ENCODE measurements at places on chromosomes 3 and 15.

- DNase-seq: no peak
These were observed 59.9 kb downstream of the GPR176 start for GRCh38 chr15:39860200-39860599.

DNA sequence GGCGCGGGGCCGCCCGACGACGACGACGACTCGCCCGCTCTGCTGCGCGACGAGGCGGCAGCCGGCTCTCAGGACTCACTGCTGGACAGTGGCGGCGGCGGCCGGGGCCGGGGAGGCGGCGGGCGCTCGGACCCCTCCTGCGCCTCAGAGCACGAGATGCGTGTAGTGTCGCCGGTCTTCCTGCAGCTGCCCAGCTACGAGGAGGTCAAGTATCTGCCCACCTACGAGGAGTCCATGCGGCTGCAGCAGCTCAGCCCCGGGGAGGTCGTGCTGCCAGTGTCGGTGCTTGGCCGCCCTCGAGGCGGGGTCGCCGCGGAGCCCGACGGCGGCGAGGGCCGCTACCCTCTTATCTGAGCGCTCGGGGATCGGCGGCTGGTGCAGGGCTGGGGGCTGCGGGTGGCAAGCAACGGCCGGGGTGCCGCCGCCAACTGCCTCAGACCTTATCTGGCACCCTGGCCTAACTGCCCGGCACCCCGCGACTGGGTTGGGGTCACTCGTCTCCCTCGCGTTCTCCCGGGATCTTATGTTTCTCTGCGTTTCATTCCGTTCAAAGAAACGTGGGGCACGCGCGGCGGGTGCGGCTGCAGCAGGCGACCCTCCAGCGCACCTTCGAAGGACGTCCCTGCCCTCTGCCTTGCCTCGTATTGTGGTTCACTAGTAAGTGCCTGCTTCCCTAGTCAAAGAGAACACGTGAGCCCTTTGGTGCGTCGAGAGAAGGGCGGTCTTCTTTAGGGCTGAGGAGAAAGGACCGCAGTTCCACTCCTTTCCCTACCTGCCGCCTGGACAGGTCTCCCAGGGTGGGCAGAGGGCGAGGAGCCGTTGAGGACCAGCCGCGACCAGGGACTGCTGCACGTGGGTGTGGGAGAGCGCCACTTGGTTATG, 1.0 kb downstream of the C3orf80 start:
- no peak for DNase-seq

DNA sequence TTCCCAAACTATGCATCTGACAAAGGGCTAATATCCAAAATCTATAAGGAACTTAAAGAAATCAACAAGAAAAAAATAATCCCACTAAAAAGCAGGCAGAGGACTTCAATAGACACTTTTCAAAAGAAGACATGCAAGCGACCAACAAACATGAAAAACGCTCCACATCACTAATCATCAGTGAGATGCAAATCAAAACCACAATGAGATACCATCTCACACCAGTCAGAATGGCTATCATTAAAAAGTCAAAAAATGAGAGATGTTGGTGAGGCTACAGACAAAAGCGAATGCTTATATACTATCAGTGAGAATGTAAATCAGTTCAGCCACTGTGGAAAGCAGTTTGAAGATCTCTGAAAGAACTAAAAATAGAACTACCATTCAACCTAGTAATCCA, 20.2 kb downstream of the CFAP44 start:
- DNase-seq: no peak

GRCh38 chr3:188122571-188123169, 31.3 kb upstream of the LPP start:
- no peak for DNase-seq

DNA sequence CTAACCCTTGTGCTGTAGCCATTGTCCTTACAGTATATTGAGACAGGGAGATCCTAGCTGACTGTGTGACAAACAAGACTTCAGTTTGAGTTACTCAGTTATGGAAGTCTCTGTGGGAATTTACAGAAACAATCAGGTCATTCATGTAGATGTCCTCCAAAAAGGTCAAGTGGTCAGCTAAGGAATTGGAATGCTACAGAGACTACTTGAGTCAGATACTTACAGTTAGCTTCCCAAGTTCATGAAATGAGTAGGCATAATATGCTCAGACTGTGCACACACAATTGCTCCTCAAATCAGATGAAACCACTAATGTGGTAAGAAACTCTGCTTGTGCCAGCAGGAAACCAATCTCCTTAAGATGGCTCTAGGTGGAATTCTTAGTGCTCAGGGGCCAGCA, 985.7 kb downstream of the NSUN3 start:
- no peak for DNase-seq

GRCh38 chr3:61201071-61201470, 50.2 kb downstream of the FHIT start:
- no peak for DNase-seq

GRCh38 chr15:70426096-70426821, 328.5 kb upstream of the TLE3 start:
- DNase-seq: no peak

GRCh38 chr3:7536510-7536909, 675.6 kb downstream of the GRM7 start:
- no peak for DNase-seq

- no peak for DNase-seq
These were observed 3.3 kb downstream of the LRRK1 start for GRCh38 chr15:100922192-100923040.

- no peak for DNase-seq
These were observed 221.8 kb downstream of the SNRPN start for GRCh38 chr15:25176616-25176923.

GRCh38 chr3:8911781-8912180, 51.5 kb downstream of the RAD18 start:
- no peak for DNase-seq

DNA sequence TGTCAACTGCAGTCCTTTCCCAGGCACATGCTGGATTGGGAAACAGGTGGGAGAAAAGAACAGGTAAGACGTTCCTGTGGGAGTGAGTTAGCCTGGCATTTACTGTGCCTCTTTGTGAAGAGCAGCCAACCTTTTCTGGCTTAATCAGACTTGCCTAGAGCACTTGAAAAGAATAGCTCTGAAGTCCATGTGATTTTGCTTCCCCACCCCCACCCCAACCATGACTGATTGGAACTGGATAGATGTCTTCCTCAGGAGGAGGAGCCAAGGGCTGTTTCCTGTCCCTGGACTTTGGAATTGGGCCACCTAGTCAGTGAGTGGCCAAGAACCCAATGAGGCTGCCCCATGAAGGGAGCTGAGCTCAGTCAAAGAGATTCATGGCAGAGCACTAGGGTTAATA, 4.7 kb upstream of the TMEM41A start:
- peak; percentile 49 for DNase-seq

DNA sequence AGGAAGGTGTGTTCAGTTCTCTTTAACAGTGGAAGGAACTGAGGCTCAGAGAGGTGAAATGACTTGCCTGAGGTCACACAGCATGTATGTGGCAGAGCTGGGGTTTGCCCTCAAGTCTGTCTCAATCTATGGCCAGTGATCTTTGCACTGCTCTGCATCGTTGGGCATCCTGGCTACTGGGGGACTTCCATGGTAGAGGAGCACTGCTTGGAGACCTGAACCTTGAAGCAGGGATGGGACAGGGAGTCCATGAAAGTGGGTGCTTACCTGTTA, 2.0 kb downstream of the CORO2B start:
- no peak for DNase-seq

DNA sequence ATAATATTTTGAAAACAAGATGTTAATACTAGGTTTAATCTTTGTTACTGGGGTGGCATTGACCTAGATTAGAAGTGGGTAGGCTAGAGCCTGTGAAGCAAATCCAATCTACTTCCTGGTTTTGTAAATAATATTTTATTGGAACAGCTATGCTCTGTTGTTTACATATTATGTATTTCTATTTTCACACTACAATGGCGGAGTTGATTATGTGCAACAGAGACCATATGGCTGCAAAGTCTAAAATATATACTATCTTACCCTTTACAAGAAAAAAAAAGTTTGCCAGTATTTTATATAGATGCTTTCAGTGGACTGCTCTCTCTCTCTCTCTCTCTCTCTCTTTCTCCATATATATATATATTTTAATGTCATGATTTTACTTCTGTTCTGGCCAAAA, 244.2 kb downstream of the NLGN1 start:
- DNase-seq: no peak

GRCh38 chr3:188832146-188832545, 339.6 kb upstream of the TPRG1 start:
- no peak for DNase-seq

DNA sequence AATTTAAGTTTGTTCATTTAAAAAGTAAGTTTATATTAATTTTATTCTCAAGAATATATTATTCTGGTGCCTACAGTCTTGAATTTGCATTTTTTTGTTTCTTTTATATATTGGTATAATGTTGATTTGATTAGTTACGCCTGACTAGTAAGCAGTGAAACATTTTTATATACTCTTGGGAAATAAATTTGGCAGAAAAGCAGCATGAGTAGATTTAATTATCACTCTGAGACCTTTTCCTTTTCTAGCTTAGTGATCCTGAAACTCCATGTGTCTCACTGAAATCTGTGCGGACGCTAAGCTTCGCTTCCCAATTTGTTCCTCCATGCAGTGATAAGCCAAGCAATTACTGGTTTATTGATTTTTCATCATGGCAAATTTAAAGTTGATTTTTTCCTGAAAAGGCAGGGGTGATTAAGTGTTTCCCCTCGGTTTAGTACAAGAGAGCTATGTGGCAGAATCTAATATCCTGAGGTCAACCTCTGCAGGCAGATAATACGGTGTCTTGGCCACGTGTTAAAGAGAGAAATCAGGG, 87.2 kb upstream of the MLF1 start:
- DNase-seq: no peak

DNA sequence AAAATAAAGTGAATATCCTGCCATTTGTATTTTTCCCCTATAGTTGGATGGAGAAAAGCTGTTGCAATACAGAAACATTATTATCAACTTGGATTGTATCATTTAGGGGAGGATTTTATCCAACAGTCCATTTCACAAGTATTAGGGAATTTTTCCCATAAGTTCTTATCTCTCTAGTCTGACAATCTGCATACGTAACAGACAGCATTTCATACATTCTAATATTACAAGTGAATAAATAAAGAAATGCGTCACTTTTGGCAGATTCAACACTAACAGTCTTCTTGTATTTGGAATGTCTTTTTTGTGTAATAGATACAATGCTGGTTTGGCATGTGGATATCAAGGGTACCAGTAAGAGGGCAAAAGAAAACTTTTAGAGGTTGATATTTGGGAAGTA, 795.3 kb upstream of the ARRDC4 start:
- no peak for DNase-seq

- no peak for DNase-seq
These were observed 48.0 kb upstream of the C15orf61 start for GRCh38 chr15:67472957-67473356.

DNA sequence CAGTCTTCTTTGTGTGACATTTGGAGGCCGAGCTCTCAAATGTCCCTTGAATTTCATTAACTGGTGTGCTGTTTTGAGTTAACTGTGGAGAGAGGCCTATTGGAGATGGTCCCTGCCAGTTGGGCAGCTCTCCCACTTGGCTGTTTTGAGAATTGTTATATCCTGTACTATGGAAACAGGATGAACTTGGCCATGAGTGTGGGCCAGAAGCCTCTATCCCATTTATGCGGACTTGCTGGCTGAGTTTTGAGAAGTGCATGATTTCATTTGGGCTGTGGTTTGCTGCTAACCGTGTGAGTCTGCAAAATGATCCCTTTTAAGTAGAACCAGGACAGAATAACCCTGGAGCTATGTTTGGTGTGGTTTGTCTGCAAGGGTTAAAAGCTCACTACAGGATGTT, 366.0 kb downstream of the PTPRG start:
- no peak for DNase-seq

DNA sequence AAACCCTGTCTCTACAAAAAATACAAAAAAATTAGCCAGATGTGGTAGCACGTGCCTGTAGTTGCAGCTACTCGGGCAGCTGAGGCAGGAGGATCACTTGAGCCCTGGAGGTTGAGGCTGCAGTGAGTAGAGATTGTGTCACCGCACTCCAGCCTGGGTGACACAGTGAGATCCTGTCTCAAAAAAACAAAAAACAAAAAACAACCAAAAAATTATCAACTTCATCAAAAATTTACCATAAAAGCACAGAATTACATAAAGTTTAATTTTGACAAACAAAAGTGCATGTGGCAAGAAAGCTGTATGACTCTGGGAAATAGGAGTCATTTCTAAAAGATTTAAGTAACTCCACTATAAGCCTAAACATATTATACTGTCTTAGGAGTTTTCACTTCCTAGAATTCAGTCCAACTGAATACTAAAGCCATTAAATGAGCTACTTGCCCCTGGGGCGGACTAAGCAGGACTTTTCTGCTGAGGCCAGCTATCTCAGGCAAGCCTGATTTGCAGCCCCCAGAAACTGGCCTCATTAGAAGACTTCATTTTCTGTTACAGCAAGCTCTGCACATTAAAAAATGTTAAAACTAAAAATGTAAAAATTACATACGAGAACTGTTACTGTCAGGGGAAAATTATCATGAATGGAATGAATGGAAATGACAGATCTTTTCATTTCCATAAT, 23.0 kb downstream of the HSPBAP1 start:
- no peak for DNase-seq

GRCh38 chr15:47754312-47754711, 37.0 kb downstream of the SEMA6D start:
- DNase-seq: no peak

GRCh38 chr3:57164217-57164656, 916 bp downstream of the IL17RD start:
- no peak for DNase-seq

GRCh38 chr3:195118671-195119070, 152.3 kb downstream of the XXYLT1 start:
- no peak for DNase-seq

DNA sequence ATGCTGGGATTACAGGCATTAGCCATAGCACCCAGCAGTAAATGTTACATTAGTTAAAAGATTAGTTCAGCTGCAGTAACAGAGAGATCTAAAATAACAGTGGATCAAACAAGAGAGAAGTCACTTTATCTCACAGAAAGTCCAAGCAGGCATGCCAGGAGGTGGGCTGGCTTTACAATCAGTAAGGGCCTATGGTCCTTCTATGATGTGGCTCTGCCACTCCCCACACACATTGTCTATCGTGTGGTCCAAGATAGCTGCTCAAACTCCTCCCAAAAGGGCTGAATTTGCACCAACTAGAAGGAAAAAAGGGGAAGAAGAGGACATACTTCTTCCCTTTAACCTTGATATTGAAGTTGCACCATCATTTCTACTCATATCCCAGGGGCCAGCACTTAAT, 4.6 kb upstream of the RUVBL1 start:
- no peak for DNase-seq

DNA sequence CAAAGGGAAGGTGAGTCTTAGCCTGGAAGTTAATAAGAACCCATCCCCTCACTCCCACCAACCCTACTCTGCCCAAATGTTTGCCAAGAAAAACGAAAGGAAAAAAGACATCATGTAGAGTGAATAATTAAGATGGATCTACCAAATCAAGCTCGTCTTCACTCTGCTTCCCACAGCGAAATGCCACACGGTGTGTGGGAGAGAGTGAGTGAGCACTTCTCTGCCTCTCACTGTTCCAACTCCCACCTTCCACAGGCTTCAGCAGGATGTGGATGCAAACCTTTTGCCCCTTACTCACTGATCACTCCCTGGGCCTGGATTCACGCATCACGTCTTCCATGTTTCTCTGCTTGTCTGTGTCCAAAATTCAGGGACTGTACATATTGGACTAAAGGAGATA, 85.4 kb downstream of the WDR76 start:
- DNase-seq: no peak

- DNase-seq: no peak
These were observed 115.9 kb downstream of the VPS8 start for GRCh38 chr3:184927796-184928315.

- peak; percentile 55 for DNase-seq
These were observed 314.1 kb downstream of the NLGN1 start for GRCh38 chr3:173711619-173712018.

- no peak for DNase-seq
These were observed 10.8 kb downstream of the TBC1D21 start for GRCh38 chr15:73884159-73884558.
